ENCODE measurements at places on chromosomes 3 and 15.
A peak's percentile ranks its signal among the peaks of the same experiment; 100 is the strongest.

GRCh38 chr3:19934098-19934566 lies at the start of gene EFHB:
EFHB (minus strand) TSS chr3:19934217; CDS start chr3:19934018, 199 bp downstream.
- peak; percentile 28 for DNase-seq

GRCh38 chr3:79354179-79354688 lies 413.6 kb downstream of the ROBO1 start:
- DNase-seq, result peak; percentile 28

DNA sequence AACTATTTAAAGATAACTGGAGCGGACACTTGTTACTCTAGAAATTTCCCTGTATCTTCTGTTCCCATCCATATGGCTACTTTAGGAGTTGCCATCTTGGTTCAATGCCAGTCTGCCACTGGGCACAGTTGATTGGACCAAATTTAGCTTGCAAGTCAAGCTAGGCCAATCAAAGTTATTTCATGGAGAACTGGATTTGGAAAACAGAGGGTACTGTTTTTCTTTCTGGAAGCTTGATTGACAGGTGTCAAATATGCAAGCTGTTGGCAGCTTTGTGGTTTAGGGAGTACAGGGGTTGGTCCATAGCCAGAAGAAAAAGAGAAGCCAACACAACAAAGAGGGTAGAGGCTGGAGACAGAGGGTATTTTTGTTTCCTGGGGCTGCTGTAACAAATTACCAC lies 33.4 kb upstream of the KLHL25 start:
- no peak for DNase-seq

GRCh38 chr3:170364965-170365364 lies 7.5 kb downstream of the SKIL start:
- DNase-seq, result no peak

- DNase-seq, result peak; percentile 22
Measured at GRCh38 chr3:193053046-193053435, 135.4 kb upstream of the MB21D2 start.

DNA sequence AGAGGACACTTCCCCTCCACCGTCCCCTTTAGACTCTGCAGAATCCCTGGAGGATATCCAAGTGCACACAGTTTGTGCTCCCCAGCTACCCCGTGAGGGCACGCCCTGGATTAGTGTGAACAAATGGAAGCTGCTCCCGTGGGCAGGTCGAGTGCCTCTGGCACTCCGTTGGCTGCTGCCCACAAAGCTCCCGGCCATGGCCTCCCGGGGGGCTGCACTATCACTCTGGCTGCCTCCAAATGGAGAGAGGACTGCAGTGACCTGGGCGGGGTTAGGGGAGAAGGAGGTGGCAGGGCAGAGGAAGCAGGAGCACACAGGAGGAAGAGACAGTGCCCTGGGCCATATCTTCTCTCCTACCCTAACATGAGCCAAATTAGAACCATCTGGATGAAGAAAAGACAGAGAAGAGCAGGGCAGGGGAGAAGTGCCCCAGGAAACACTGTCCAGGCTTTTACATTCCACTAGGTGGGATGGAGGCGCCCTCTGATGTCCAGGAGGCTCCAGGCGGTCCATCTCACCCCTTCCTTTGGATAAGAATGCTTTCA lies 29.4 kb upstream of the ACAD9 start:
- DNase-seq, result peak; percentile 18

DNA sequence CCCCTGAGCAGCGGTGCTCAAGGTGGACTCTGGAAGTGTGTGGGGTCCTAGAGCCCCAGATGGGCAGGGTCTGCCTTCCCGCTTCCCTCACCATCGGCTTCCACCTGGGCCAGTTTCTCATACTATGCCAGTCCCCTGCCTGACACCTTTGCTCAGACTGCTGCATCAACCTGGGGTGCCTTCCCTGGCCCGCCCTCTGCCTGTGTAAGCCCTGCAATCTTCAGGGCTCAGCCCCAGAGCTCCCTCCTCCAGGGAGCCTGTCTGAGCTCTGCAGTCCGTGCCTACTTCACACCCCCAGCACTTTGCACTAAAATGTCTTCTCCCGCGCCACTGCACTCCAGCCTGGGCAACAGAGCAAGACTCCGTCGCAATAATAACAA lies 13.1 kb downstream of the CSK start:
- DNase-seq, result no peak

GRCh38 chr3:128553560-128553959 lies 60.6 kb upstream of the GATA2 start:
- DNase-seq, result no peak

GRCh38 chr3:134824791-134825190 lies 29.7 kb downstream of the EPHB1 start:
- DNase-seq, result no peak

DNA sequence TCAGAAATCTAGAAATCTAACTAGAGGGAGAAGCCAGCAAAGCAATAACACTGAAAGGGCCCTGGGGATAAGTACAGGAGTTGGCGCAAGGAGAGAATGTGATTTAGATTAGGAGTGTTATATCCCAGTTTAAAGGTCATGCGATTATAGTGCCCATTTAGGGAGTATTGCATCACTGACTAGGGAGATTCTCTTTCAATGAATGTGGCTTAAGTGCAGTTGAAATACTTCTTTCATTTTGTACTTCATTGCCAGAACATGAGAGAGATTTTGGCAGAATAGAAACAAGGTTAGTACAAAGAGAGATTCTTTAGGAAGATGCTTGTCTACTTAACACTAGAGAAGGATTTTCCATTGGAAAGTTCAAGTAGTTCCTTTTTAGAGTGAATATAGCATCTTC lies 13.9 kb downstream of the ROBO2 start:
- DNase-seq, result peak; percentile 33

DNA sequence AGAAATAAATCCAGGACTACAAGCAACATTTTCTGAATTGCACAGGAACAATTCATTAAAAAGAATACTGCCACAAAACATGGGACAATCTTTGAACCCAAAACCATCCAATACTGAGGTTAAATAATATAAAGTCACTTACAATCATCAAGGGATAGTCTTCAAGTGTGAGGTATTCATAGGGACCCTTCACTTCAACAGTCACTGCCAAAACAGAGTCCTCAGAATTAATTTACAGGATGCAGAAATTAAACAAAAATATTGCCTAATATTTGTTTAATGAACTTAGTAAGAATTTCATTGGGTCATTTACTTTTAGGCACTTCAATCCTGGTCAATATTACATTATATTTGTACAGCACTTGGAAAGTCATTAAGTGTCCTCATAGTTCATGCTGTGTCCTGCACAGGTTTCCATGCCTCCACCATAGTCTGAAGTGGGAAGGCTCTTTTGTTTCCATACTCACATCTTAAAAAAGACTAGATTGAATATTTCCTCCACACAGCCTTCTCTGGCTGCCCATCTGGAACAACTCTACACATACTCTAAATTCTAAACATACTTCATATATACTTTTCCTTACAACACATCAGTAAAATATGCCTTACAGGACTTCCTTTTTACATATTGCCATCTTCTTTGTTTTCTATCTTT lies 31.6 kb upstream of the VPS39 start:
- DNase-seq, result peak; percentile 40

DNA sequence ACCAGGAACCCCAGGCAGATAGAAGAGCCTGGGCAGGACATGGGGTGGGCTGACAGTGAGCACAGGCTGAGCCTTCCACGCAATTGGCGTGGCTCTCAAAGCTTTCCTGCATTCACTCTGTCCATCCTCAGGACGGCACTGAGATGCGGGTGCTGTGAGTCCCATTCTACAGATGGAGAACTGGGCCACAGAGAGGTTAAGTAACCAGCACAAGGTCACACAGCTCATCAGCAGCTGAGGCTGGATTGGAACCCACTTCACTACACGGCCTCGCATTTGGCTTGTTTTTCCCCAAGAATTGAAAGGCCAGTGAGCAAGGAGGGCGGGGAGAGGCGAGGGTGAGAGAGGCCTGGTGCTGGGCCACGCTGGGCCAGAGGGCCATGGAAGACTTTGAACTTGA lies 36.0 kb upstream of the GRIP2 start:
- no peak for DNase-seq

DNA sequence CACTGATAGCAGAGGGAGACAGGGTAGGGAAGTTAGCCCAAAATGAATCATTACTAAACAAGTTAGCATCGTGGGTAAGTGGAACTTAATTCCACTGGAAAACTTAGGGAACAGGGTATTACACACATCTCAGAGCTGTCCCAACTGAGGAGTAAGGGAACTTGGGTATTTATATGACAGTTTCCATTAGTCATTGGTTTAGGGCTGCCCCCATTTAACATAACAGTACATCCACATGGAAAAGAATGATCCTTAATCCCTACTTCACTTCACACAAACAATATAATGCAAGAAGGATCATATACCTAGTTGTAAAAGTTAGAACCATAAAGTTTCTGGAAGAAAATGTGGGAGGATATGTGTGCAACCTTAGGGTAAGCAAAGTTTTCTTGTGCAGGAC lies 4.3 kb upstream of the REC114 start:
- DNase-seq, result no peak

- DNase-seq, result no peak
Measured at GRCh38 chr15:39599871-39600270, 19.0 kb downstream of the THBS1 start.

DNA sequence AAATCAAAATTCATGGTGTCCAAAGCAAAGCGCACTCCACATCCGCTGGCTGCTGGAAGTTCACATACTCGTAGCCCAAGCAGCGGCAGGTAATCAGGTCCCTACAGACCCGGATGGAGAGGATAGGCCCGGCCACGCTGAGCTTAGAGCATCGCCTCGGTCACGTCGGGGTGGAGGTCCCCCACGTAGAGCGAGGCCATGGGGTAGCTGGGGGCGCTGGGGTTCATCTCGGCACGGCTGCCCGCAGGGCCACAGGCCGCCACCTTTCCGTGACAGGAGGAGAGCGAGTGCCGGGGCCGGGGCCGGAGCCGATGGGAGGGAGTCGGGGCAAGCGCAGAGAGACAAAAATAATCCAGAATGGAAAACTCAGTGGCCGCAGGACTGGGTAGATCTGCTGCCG lies 16.1 kb upstream of the STRIT1 start:
- DNase-seq, result no peak

GRCh38 chr3:184426691-184427141 lies 46.9 kb downstream of the CHRD start:
- DNase-seq, result no peak

DNA sequence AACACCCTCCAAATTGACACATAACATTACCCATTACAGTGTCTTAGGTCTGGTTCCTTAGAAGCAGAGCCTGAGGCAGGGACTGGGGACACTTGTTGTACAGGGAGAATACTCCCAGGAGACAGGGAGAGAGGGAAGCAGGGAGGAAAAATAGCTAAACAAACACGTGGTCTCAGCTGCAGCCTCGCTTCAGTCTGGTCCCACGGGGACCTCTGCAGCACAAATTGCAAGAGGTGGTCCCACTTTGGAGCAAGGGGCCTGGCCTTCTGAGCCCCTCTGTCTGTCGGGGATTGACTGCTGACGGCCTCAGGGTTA lies 25.0 kb upstream of the PLA2G4D start:
- no peak for DNase-seq

DNA sequence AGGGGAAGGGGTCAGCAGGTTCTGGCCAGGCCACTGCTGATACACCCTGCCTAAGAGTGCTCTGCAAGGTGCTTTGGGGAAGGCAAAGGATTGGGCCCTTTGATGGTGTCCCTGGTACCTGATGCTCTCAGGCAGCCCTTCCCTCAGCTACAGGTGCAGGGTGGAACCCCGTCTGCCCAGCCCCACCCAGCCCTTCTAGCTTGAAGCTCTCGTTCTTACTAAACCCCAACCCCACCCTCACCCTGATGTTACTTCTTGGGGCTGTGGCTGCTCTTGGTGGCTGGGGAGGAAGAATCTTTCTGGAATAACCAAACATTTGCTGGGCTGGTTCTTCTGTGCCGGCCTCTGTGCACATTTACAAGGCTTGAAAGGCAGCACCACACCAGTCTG lies 6.4 kb downstream of the GNAI2 start:
- no peak for DNase-seq

- peak; percentile 56 for DNase-seq
Measured at GRCh38 chr3:149382518-149382917, 5.1 kb upstream of the TM4SF1 start.

DNA sequence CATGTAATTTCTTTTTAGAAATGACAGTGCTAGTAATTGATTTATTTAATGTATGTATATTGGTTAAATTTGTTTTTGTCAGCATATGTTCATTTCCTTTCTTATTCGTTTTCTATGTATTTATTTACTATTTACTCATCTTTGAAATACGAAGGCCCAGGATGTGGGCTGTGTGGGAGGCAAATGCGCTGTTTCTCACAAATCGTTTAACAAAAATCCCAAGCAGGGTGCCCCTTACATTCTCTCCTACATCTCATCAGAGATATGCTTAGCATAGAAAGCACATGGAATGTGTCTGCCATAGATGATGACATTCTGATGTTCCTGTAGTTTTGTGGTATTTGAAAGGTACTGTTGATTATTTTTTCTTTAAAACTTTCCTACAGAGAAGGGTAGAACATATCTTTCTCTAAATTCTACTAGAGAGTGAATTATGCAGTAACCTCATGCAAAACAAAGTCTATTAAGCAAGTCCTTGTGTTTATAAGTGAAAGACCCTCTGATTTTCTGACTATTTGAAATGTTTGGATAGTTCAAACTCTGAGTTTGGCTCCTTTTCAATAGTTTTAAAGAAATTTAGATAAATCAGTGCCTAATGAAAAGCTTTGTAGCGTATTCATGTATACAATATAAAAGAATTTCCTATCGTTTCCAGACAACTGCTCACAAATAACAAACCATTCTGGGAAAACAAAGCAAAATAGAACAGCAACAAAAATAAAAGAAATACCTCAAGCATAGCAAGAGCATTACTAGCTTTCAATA lies 111.1 kb upstream of the VGLL3 start:
- DNase-seq, result no peak

- peak; percentile 32 for DNase-seq
Measured at GRCh38 chr3:136396916-136397315, 146.8 kb downstream of the PCCB start.

DNA sequence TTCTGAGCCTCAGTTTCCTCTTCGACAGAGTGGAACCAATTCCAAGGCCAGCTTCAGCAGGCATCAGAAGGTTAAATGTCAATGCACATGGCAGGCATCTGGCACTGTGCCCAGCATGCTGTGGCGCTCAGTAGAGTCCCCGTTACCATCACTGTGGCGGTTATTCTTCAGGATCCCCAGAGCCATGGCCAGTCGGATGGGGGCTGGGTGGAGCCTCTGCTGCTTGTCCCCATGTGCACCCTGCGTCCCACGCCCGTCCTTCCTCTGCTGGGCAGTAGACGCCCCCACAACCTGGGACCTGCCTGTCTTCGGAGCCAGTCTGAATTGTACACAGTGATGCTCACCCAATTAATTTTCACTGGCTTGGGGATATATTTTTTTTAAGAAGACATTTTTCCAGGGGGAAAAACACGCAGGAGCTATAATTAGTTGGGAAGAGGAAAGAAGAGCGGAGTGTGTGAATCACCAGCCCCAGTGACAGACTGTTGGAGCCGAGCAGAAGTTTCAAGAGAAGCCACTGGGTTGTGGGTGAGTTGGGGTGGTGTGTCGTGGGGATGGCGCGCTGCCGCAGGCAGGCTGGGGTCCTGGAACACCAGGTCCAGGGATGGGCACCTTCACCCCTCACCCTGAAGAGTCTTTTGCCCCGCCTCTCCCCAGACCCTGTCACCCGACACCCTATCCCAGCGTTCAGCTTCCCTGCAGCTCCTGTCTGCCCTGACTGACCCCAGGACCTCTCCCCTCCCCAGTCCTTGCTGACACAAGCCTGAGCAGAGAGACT lies 26.8 kb upstream of the RPL29 start:
- no peak for DNase-seq
